Right renal pelvis (tissue), 4 donors: ENCODE measurements at places on chromosomes 6 and 20.
A peak's percentile ranks its signal among the peaks of the same experiment; 100 is the strongest.

- no peak for DNase-seq
Measured at GRCh38 chr6:53469163-53469562, 75.7 kb downstream of the GCLC start.

DNA sequence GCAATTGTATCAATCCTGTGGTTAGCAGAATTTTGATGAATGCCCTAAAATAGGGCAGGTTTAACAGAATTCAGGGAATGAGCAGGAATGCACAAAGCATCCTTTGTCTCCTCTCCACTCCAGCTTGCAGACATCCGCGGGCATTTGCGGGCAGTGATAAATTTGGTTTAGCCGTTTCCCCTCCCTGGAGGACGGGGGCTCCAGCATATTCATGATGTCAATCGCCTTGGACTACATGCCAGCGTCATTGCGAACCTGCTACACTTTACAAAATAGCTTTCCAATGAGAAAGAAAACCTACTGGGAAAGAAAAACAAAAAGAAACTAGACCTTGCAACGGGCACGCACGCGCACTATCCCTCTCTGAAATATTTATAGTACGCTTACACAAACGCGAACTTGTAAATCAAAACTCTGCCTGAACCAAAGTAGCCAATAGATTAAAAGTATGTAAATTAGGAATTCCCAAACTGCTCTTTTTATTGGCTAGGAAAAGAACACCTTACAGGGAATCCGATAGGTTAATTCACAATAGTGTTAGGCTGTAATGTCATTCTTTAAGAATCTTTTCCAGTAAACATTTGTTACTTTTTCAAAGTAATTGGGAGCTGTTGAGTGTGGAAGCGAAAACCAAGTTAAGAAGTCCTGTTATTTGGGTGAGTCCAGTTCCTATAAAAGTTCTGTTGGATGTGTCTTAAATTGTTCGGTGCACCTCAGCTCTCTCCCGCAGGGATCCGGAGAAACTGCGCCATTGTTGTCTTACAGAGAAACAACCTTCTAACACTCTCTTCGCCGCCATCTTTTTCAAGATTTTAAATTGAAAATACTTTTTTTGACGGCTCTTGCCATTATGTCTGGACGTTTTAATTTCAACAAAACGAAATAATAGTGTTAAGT lies 136.7 kb downstream of the HFE start:
- peak; percentile 84 for DNase-seq

DNA sequence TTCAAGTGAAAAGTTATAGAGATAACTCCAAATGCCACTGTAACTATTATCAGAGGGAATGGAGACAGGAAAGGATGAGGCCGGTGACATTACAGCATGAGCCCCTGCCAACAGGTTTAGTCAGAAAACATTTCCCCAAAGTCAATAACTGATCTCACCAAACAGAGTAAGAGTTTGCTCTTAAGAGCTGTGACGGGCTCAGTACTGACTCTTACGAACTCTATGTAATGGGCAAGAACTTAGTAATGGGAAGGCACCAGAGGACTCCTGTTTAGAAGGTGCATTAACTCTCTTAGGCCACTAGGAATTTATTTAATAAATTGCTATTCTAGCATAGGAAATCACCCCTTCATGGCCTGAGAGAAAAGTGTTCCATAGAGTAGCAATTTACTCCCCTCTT lies 76.8 kb downstream of the SAMD5 start:
- DNase-seq: no peak

GRCh38 chr6:108113557-108114519 lies 39.3 kb upstream of the OSTM1 start:
- DNase-seq: no peak

DNA sequence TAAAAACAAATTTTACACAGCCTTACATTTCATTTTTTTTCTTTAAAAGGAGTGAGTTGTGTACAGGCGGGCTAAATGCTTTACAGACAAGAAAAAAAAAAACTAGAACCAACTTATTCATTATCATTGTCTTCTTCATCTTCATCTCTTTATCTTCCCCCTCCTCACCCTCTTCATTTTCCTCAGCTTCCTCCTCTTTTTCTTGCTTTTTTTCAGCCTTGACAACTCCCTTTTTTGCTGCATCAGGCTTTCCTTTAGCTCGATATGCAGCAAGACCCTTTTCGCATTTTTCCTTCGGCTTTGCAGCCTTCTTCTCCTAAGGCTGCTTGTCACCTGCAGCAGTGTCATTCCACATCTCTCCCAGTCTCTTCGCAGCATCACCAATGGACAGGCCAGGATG lies 86.9 kb upstream of the GCM1 start:
- no peak for DNase-seq

DNA sequence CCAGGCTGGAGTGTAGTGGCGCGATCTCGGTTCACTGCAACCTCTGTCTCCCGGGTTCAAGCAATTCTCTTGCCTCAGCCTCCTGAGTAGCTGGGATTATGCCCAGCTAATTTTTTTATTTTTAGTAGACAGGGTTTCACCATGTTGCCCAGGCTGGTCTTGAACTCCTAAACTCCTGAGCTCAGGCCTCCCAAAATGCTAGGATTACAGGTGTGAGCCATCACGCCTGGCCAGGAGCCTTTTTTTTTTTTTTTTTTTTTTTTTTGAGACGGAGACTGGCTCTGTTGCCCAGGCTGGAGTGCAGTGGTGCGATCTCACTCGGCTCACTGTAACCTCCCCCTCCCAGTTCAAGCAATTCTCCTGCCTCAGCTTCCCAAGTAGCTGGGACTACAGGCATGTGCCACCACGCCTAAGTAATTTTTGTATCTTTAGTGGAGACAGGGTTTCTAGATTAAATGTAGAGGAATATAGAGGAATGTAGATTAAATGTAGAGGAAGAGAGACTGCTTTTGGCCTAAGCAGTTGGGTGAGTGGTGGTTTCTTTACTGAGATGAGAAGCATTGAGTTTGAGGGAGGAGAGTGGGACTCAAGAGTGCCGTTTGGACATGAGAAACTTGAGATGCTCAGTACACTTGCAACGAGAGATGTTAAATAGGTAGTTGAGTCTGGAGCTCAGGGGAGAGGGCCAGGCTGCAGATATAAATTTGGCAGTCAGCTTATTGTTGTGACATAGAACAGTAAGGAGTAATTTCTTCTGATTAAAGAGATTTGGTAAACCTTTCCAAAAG lies 16.7 kb downstream of the VAPB start:
- no peak for DNase-seq

- no peak for DNase-seq
Measured at GRCh38 chr20:53071833-53072232, 99.7 kb downstream of the TSHZ2 start.

DNA sequence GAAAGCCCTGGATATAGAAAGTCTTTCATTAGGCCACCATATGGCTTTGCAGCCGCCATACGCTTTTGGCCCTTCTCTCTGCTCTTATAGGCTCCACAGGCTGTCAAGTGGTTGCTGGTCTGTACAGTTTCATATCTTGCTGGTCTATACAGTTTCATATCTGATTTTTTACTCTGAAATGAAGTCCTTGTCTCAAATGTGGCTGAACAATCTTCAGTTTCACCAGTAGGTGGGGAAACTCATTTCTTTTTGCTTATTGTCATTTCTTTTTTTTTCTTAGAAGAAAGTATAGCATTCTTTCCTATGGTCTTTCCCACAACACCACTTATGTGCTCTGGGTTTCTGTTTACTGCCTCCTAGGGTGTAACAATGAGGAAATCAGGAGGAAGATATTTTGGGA lies 771.4 kb upstream of the MMS22L start:
- DNase-seq: no peak

GRCh38 chr6:113651920-113652319 lies 205.2 kb upstream of the MARCKS start:
- no peak for DNase-seq

GRCh38 chr6:110664933-110665332 lies 150.3 kb downstream of the CDK19 start:
- DNase-seq: no peak

- DNase-seq: no peak
Measured at GRCh38 chr20:40980106-40980827, 48.4 kb upstream of the TOP1 start.
